Fibroblast of upper back skin (primary cell): ENCODE measurements at places on chromosomes 13 and 19.

GRCh38 chr13:32745509-32745908 lies 159.3 kb downstream of the PDS5B start:
- DNase-seq, result no peak

GRCh38 chr13:110245416-110245899 lies 61.5 kb downstream of the COL4A1 start:
- DNase-seq, result peak; percentile 61

DNA sequence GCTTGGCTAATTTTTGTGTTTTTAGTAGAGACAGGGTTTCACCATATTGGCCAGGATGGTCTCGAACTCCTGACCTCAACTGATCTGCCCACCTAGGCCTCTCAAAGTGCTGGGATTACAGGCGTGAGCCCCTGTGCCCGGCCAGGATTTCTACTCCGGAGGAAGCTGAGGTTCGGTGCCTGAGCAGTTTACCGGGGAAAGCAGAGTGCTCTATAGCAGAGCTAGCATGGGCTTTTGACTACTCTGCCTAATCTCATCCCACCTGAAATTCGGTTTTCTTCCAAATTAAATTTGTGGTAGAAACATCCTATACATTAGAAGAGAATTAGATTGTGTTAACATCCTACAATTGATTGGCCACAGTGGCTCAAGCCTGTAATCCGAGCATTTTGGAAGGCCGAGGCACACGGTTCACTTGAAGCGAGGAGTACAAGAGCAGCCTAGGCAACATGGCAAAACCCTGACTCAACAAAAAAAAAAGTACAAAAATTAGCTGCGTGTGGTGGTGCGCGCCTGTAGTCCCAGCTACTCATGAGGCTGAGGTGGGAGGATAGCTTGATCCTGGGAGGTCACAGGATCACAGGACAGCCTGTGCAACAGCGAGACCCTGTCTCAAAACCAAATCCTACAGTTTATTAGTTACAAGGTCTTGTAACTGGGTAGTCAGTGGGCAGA lies 1.6 kb downstream of the RPL13A start:
- DNase-seq, result no peak

GRCh38 chr13:32165796-32166195 lies 134.2 kb downstream of the FRY start:
- DNase-seq, result no peak

- no peak for DNase-seq
Measured at GRCh38 chr13:41006306-41006705, 12.8 kb downstream of the ELF1 start.
